WTC11 (cell line): ENCODE measurements at places on chromosomes 7 and 10. TPM values are rescaled to one million over a fixed set of nuclear protein-coding genes. Genes with fewer than 3 reads are reported as not detected.

Gene STOX1
- total RNA-seq: 1.6 to 1.9 TPM (median 1.6 TPM) in 3 replicates

Gene GTF2IRD1
- 41.6 to 43.5 TPM (median 42.9 TPM) in 3 replicates for total RNA-seq

Gene CALCR
- total RNA-seq: 0.81 to 1.3 TPM (median 1.2 TPM) in 3 replicates

DNA sequence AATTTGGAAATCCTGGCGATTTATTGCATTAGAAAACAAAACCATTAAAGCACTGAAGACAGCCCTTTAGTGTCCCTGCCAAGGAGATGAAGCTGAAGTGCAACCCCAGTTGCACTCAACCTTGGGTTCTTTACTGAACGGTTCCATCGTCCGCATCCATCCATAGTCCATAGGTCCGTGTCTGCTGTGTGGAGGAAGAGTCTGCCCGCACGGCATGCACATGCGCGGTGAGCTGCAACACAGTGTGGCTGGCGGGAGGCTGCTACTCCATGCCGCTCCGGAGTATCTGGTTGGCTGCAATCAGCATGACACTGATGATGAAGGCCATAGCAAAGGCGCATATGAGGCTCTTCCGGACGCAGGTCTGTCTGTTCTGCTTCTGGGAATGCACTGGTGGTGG, 624.6 kb downstream of the CALN1 start:
- H3K4me1 ChIP-seq: peaks cover 21% of the 10 kb centered on the region
- no peak overlapping the region for H3K4me3 ChIP-seq
- no peak for DNase-seq

DNA sequence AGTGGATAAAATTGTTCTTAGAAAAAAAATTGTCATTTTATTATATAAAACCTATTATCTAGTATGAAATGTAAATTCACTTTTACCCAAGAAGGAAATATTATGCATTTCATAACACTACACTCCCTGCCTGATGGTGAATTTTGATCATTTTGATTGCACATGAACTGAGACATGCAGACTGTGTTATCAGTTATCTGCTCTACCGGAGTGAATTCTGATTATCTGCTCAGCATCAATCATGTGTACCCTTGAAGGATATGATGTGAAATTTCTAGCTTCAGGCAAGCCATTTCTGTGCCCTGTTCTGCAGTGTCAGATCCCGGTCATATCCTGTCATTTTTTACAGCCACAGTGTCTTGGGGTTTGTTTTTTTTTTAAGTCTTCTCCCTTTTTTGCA, 85.0 kb upstream of the FGL2 start:
- no peaks in the 10 kb centered on the region for H3K36me3 ChIP-seq
- H3K27me3 ChIP-seq: peaks cover 3% of the 10 kb centered on the region
- H3K27ac ChIP-seq: no peak overlapping the region
- H3K4me1 ChIP-seq: no peaks in the 10 kb centered on the region
- DNase-seq: no peak

- no peaks in the 10 kb centered on the region for H3K27me3 ChIP-seq
- no peak for DNase-seq
- no peak overlapping the region for H3K4me3 ChIP-seq
- no peak overlapping the region for H3K27ac ChIP-seq
Observed at GRCh38 chr7:3321206-3321605, 20.2 kb downstream of the SDK1 start.

GRCh38 chr10:11713186-11713743, 28.9 kb upstream of the ECHDC3 start:
- no peak overlapping the region for H3K27ac ChIP-seq
- no peaks in the 10 kb centered on the region; the same call in 1 of the 2 replicates for H3K27me3 ChIP-seq
- H3K4me1 ChIP-seq: no peaks in the 10 kb centered on the region
- H3K4me3 ChIP-seq: no peak overlapping the region

DNA sequence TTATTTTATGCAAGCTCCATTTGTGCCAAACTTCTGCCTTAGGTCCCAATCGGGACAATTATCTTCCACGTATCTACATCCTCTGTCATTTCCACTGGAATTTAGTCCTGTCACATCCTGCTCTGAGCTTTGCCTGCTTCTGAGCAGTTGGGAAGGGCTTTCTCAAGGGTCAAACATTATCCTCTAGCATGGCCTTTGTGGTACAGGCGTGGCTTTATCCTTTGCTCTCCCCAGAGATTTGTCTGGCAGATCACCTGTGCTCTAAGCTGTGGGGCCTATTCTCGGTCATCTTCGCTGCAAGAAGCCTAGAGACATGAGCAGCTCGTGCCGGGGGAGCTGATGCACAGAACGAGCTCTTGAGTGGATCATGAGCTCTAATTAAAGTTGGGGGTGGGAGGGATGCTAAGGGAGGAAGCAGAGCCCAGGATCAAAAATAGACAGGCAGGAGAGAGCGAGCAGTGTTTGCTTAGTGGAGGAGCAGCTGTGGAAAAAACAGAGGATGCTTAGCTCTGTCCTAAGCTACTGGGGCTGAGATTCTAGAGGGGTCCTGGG, 19.8 kb upstream of the TMEM273 start:
- no peaks in the 10 kb centered on the region; the same call in none of the 2 replicates for H3K27me3 ChIP-seq
- no peak for DNase-seq
- H3K4me1 ChIP-seq: peaks cover 7% of the 10 kb centered on the region
- peaks cover 4% of the 10 kb centered on the region; the same call in 1 of the 2 replicates for H3K36me3 ChIP-seq
- H3K27ac ChIP-seq: no peak overlapping the region
- H3K4me3 ChIP-seq: no peak overlapping the region

DNA sequence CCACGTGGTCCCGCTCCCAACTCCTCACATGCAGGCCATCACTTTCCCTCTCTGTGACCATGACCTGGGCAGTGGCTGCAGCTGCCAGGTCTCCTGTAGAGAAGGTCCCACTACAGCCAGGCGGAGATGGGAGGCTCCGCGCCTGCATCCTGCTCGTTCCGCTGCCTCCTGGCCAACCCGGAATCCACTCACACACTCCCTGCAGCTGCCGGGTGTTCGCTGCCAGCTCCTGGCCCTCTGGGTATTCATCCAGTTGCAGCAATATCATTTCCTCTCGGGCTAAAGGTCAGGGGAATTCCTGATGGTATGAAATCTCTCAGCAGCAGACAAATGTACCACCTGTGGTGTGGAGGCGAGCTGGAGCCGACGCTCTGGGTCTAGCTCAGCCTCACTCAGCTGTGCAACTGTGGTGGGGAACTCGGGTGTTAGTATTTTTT, 65.7 kb downstream of the TLL2 start:
- H3K36me3 ChIP-seq: peaks cover 13% of the 10 kb centered on the region
- H3K27me3 ChIP-seq: no peaks in the 10 kb centered on the region
- H3K4me3 ChIP-seq: no peak overlapping the region
- peaks cover 72% of the 10 kb centered on the region for H3K4me1 ChIP-seq
- H3K27ac ChIP-seq: peak overlapping the region; percentile 100; the same call in 1 of the 2 replicates
- no peak for DNase-seq

DNA sequence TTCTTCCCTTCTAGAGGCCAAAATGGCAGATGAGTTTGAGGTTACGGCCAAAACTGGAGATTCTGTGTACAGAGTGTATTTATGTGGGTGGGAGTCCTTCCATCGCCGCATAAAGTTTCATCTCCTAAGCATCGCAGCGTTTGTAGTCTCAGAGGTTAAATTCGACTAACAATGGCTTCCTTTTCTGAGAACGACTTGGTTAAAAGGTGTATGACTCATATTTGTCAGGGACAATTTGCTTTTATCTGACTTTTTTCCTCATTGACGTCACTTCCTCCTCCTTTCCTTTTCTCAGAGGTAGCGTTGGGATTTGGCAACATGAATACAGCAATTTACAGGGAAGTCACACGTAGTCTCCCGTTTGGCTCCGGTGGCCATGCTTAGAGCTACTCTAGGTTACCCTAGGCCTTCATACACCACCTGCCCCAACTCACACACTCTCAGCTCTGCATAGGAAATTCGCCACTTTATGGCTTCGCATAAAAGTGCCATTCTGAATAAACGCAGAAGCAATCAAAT, 37.6 kb upstream of the TCF7L2 start:
- peaks cover 46% of the 10 kb centered on the region for H3K4me1 ChIP-seq
- no peak for DNase-seq
- H3K27ac ChIP-seq: no peak overlapping the region
- peaks cover 62% of the 10 kb centered on the region for H3K27me3 ChIP-seq

DNA sequence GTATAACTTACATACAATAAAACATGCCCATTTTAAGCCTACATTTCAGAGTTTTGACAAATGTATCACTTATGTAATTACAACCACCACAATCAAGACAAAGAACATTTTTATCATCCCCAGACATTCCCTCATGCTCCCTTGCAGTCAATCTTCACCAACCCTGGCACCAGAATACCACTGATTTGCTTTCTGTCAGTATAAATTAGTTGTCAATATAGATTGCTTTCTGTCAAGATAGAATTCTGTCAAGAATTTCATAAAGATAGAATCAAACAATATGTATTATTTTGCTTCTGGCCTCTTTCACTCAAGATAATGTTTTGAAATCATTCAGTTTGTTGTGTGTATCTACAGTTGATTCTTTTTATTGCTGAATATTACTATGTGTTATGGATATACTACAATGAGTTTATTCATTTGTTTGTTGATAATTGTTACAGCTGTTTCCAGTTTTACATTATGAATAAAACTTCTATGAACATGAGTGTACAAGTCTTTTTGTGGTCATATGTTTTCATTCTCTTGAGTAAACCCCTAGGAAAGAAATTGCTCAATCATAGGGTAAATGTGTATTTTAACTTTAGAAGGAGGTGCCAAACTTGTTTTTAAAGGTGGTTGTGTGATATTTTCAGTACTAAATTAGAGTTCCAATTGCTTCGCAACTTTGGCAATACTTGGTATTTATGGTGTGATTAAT, 56.9 kb downstream of the IFIT5 start:
- H3K36me3 ChIP-seq: no peaks in the 10 kb centered on the region
- no peak overlapping the region for H3K27ac ChIP-seq
- peaks cover 36% of the 10 kb centered on the region for H3K4me1 ChIP-seq

DNA sequence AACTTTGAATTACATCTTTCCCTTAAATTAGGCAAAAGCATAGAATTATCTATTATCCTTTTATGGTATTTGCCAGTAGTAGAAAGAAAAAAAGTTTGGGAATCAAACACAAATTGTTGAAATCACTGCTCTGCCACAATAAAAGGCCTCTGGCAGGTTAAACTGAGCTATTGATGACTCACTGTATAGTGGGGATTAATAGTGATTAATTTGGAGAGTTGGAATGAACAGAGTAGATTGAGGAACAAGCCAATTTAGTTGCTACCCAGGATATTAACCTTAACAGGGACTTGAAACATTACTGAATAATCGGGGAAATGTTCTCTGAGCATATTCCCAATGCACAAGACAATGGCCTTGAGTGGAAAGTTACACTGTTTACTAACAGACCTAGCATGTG, 33.1 kb downstream of the MASTL start:
- no peaks in the 10 kb centered on the region for H3K27me3 ChIP-seq
- H3K36me3 ChIP-seq: peaks cover 34% of the 10 kb centered on the region
- H3K4me3 ChIP-seq: no peak overlapping the region
- no peak overlapping the region for H3K27ac ChIP-seq
- H3K4me1 ChIP-seq: no peaks in the 10 kb centered on the region

- H3K4me1 ChIP-seq: peaks cover 18% of the 10 kb centered on the region
- no peaks in the 10 kb centered on the region for H3K36me3 ChIP-seq
Observed at GRCh38 chr10:117262903-117263293, 22.0 kb downstream of the SLC18A2 start.
